Esophagus mucosa (tissue), 1 donor: ENCODE measurements at places on chromosomes 2 and 18. TPM values are rescaled to one million over a fixed set of nuclear protein-coding genes. Genes with fewer than 3 reads are reported as not detected.

ANKRD53 gene
- 0.40 TPM for total RNA-seq

SPP2 gene
- not detected for total RNA-seq

CHRND gene
- not detected for total RNA-seq

ANKRD30BL gene
- not detected for total RNA-seq

ANKRD30B gene
- total RNA-seq = not detected

SCN3A gene
- 0.28 TPM for total RNA-seq

PTPRM gene
- total RNA-seq = 5.3 TPM

ACTR2 gene
- total RNA-seq = 177 TPM

AOX1 gene
- total RNA-seq = 5.2 TPM

OSR1 gene
- total RNA-seq = 0.96 TPM

PKDCC gene
- total RNA-seq = 1.8 TPM

RAX gene
- total RNA-seq = not detected

UPP2 gene
- total RNA-seq = not detected

ACVR1C gene
- 0.64 TPM for total RNA-seq

NUP35 gene
- 14.2 TPM for total RNA-seq

SYT4 gene
- not detected for total RNA-seq

ARHGAP15 gene
- 2.6 TPM for total RNA-seq

RND3 gene
- 62.3 TPM for total RNA-seq

HOXD11 gene
- not detected for total RNA-seq

GAL3ST2 gene
- total RNA-seq = not detected

FAM124B gene
- total RNA-seq = 0.36 TPM

TNS1 gene
- 27.7 TPM for total RNA-seq

SOCS6 gene
- total RNA-seq = 21.2 TPM

POTEI gene
- total RNA-seq = not detected

ST8SIA5 gene
- not detected for total RNA-seq

ZNF142 gene
- 13.8 TPM for total RNA-seq

LYPD6B gene
- total RNA-seq = 3.2 TPM
